ENCODE measurements at places on chromosomes 1 and 21.

GRCh38 chr1:37952738-37953137 is 5.9 kb upstream of the INPP5B start:
- H3K36me3 ChIP-seq: 0 out of 2 replicates have a peak, but pooled peaks cover 3% of the 10 kb centered on the region
- H3K4me3 ChIP-seq: no peak overlapping the region
- H3K27me3 ChIP-seq: no peaks in the 10 kb centered on the region
- H3K4me1 ChIP-seq: peaks cover 1% of the 10 kb centered on the region

DNA sequence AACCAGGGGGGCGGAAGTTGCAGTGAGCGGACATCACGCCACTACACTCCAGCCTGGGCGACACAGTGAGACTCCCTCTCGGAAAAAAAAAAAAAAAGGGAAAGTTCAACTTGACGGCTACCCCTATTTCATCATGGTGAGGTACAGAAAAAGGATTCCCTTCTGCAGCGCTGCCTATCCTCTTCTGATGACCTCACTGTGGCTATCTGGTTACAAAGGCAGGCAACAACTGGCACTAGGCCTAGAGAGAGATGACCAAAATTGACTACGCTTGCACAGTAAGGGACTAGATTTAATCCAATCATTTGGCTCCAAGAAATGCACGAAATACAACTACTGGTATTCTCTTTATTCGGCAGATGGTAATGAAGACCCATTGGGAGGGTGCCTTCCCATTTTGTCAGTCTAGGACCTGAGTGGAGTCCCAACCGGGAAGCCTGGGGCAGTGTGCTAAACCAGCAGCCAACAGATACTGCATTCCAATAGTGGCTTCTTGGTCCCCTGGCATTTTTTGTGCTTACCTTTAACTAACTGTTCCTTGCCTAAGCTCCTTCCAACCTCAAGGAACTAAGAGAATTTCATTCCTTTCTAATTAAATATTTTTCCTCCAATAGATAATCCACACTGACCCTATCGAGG is 36.6 kb downstream of the ITPKB start:
- H3K4me1 ChIP-seq: peaks cover 11% of the 10 kb centered on the region
- peak overlapping the region; percentile 75 for H3K4me3 ChIP-seq
- peak; percentile 73 for DNase-seq
- no peaks in the 10 kb centered on the region for H3K36me3 ChIP-seq
- no peaks in the 10 kb centered on the region for H3K27me3 ChIP-seq

DNA sequence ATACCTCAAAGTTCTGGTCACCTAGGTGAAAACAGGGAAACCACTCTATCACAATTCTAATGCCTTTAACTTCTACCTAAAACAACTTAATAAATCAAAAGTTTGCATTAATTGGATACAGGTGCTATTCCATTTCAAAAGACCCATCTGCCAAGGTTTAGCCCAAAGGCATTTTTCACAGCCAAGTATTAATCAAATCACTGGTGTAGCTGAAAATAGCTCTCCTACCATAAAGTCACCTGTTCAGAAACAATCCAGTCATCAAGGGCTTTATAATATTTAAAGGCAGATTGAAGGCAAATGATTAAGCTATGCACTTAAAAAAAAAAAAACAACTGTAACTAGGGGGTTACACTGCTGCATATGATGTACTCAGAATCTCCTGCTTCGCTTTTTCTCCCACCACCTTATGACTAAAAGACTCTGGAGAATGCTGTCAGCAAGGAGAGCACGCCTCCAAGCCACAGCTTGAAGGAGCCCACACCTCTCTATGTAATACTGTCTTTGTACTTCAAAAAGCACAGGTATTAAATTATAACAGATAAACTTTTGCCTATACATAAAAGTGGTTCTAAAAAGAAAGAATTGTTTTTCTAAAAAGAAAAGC is 20.5 kb downstream of the KIAA0319L start:
- H3K27ac ChIP-seq: no peak overlapping the region
- no peaks in the 10 kb centered on the region for H3K27me3 ChIP-seq
- H3K36me3 ChIP-seq: no peaks in the 10 kb centered on the region
- no peak for DNase-seq
- no peak overlapping the region for H3K4me3 ChIP-seq
- H3K4me1 ChIP-seq: peaks cover 56% of the 10 kb centered on the region

DNA sequence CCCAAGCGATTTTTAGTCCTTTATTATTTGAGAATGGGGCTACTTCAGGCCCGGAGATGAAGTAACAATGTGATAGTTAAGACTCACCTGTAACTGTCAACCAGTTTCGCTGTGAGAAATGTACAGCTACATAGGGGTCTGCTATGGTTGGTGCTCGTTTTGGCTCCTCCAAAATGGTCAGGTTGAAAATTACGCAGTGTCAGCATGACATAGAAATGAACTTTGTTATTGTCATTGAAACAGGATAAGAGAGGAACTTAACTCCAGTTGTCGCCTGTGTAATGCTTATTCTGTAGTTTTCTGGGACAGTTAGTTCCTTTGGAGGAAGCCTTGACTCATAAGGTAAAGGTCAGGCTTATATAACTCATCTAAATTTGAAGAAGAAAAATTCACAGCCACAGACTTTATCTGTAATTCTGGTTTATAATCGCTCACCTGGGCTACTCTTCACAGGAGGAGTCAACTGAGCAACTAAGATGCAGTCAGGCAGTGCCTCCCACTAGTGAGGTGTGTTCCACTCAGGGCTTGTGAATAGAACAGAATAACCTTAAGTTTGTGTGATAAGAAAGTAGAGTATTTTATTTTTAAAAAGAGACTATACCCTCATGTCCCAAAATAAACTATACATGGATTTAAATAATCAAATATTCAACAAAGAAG is 130.9 kb downstream of the CD247 start:
- no peaks in the 10 kb centered on the region for H3K27me3 ChIP-seq
- no peaks in the 10 kb centered on the region for H3K4me1 ChIP-seq
- no peak for DNase-seq
- no peak overlapping the region for H3K27ac ChIP-seq
